Breast epithelium (tissue), 4 donors: ENCODE measurements at places on chromosomes 7 and 10.

DNA sequence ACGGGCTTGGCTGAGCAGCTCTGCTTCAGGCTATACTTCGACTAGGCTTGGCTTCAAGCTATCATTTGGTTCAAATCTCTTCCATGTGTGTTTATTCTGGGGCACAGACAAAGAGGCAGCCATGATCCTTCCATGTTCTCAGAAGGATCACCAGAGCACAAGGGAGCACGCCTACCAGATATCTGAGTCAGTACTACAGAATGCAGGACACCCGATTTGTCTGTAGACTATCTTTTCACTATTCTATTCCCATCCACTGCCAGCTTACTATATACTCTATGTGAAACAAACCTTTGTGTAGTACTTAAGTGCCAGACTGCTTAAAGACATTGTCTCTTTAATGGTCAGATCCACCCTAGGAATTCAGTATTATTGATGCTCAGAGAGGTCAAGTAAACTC, 35.1 kb downstream of the CH25H start:
- no peak for DNase-seq
- no peak overlapping the region for H3K27ac ChIP-seq
- no peaks in the 10 kb centered on the region for H3K4me1 ChIP-seq
- H3K27me3 ChIP-seq, result no peaks in the 10 kb centered on the region

DNA sequence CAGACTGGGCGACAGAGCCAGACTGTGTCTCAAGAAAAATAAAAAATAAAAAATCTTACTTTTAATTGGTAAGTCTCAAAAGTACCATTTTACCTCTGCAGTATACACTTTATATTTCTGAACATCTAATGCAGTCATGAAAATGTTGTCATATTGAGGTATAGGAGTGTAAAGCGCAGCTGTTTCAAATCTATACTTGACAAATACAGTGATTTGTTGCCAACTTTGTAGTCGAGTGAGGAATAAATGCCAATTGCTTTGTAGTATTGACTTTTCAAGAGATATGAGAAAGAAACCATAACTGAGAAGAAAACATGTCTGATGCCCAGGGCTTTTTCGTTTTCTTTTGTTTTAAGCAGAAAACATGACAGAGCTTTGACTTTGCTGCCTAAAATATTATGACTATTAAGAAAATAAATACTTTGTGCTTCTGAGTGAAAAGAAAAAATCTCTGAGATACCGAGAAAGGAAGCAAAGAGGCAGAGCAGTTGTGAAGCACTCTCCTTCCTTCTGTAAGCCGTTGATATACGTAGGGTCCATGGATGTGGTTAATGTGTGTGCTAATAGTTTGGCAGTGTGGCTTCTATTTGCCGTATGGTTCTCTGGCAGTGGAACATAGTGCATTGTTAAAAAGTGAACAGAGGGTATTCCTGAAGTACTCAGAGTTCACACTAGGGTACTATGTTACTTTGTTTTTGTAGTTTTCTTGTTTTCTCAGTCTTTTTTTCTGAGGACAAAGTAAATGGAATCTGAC, 38.2 kb downstream of the AVL9 start:
- no peaks in the 10 kb centered on the region for H3K36me3 ChIP-seq
- no peaks in the 10 kb centered on the region for H3K4me1 ChIP-seq
- no peak overlapping the region for H3K27ac ChIP-seq

DNA sequence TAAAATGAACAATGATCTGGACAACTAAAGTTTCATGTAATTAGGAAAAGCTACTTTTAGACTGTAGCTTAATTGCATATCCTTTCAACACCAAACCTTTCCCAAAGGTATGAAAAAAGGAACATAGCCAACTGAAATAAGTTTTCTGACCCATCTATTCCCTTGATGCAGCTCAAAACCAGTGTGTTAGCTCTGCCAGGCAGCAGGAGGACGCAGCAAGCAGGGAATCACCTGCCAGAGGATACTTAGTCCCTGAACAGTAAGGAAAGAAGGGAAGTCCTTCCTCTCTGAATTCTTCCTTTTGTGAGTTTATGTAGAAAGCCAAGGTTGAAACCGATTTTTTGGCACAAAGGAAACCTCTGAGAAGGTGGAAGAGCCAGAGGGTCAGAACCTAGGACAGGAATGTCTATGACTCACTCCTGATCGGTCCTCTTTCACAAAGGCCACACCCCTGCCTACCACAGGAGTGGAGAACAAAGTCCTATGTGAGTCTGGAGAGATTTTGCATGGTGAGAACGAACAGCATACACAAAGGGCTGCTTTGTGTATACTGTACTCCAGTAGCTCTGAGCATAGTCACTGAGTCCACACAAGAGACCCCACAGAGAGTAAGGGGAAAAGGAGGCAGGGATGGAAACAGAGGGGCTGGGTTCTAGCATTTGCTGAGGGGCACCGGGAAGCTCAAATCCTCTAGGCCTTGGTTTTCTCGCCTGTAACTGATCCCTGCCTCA, 68.8 kb upstream of the GSDME start:
- peak overlapping the region; percentile 73 for H3K27ac ChIP-seq
- peaks cover 9% of the 10 kb centered on the region for H3K4me1 ChIP-seq
- no peaks in the 10 kb centered on the region for H3K36me3 ChIP-seq
- no peaks in the 10 kb centered on the region for H3K27me3 ChIP-seq
- no peak for DNase-seq

- DNase-seq, result peak; percentile 79
- H3K27me3 ChIP-seq, result no peaks in the 10 kb centered on the region
- H3K4me3 ChIP-seq, result no peak overlapping the region
Measured at GRCh38 chr7:76069238-76069638, 21.3 kb downstream of the MDH2 start.

DNA sequence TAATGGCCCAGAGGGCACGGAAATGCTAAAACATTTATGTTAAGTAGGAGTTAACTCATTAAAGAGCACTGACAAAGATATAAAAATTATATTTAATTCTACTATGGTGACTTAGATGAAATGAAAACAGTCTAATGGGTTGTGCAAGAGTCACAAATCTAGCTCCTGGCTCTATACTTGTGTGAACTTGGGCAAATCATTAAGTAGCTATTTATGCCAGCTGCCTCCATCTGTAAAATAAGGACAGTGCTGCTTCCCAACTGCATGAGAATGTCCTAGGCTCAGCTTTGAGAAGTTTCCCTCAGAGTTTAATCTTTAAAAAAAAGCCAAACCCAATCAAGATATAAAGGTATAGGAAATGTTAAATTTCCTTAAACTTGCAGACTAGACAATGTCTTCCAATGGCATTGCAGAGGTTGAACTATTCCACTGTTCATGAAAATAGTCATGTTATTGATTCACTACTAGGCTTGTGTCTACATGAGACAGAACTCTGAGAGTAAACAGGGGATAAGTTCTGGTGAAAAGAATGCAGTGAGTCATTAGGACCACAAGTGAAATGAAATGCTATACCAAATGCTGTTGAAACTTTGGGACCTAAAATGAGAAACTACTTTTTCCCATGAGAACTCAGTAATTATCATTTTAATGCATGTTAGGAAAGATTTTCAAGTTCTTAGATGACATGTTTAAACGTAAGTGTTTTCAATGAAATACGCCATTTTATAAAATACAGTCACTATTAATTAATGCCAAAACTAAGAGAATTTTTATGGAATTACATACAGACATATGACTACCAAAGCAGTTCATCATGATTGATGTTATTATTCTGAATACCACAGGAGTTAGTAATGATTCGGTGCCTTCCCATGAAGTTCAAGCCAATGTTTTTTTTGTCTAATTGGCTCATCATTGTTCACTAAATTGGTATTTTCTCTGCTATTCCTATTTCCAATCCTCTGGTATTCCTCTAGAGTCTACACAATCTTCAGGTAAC, 84.2 kb downstream of the CDK6 start:
- no peak overlapping the region for H3K27ac ChIP-seq
- H3K27me3 ChIP-seq, result no peaks in the 10 kb centered on the region
- no peak overlapping the region for H3K4me3 ChIP-seq
- H3K36me3 ChIP-seq, result no peaks in the 10 kb centered on the region
- H3K4me1 ChIP-seq, result no peaks in the 10 kb centered on the region

- H3K4me1 ChIP-seq, result no peaks in the 10 kb centered on the region
- no peak overlapping the region for H3K4me3 ChIP-seq
- no peak for DNase-seq
- no peaks in the 10 kb centered on the region for H3K27me3 ChIP-seq
- no peaks in the 10 kb centered on the region for H3K36me3 ChIP-seq
- H3K27ac ChIP-seq, result no peak overlapping the region
Measured at GRCh38 chr7:25638590-25639244, 410.4 kb upstream of the NPVF start.

GRCh38 chr7:6121141-6121540, 90.0 kb downstream of the ANKRD61 start:
- H3K36me3 ChIP-seq, result no peaks in the 10 kb centered on the region
- no peak for DNase-seq
- no peaks in the 10 kb centered on the region for H3K27me3 ChIP-seq
- no peaks in the 10 kb centered on the region for H3K4me1 ChIP-seq

DNA sequence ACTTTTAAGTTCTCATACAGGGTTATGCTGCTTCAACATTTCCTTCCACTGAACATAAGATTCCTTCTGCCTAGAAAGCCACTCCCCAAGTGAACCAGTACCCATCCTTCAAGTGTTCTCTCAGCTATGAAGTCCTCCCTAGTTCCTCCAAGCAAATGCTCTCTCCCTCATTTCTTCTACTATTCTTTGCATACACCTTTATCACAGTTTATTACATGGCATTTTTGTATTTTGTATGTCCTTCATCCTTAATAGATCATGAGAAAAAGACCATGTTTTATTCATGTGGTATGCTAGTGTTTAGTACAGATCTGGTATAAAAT, 1.9 kb downstream of the SYPL1 start:
- H3K27me3 ChIP-seq, result no peaks in the 10 kb centered on the region
- no peak for DNase-seq
- no peak overlapping the region for H3K4me3 ChIP-seq
- H3K36me3 ChIP-seq, result no peaks in the 10 kb centered on the region
- no peaks in the 10 kb centered on the region for H3K4me1 ChIP-seq
- H3K27ac ChIP-seq, result no peak overlapping the region

DNA sequence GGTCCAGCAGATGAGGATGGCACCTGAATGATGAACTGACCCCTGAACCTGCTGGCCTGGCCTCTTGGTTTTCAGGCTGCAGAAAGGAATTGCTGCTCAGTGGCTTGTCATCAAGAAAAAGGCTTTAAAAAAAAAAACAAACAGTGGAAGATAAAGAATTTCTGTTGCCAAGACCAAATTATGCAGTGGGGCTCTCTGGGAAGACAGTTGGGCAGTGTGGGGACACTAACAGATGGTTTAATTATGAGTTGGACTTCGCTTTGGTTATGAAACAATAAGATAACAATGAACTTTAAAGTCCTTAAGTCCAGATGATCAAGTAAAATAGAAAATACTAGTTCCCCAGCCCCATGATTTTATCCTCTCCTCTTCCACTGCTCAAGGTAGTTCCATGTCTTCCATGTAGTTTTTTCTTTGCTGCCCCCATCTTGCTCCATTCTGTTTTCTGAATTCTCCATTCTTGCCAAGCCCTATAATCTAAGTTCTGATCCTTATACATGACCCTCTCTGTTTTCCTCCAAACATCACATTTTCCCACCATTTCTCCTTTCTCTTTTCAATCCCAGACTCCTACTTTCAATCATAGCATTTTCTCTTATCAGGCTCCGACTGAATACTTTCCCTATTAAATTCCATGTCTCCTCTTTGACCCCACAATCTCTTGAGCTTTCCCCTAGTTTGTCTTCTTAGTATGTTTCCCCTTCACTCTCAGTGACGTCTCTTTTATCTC, 52.6 kb downstream of the ANK3 start:
- H3K36me3 ChIP-seq, result no peaks in the 10 kb centered on the region
- H3K27me3 ChIP-seq, result no peaks in the 10 kb centered on the region
- no peak overlapping the region for H3K27ac ChIP-seq
- no peak for DNase-seq
- no peak overlapping the region for H3K4me3 ChIP-seq
- H3K4me1 ChIP-seq, result no peaks in the 10 kb centered on the region

DNA sequence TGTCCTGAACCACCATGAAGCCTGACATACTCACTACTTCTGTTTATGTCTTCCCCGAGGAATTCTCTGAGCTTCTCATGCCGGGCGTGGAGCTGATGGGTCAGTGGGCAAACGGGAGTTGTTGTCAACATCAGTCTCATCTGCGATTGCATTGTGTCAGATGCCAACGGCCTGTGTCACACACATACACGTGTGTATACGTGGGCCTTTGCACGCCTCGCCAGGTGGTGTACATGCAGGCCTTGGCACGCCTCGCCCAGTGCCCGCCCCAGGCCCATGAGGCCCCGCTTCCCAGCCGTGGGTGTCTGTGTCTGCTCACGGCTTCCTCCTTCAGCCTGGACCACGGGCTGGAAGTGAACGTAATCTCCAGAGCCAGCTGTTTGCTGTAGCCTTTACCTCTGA, 7.5 kb upstream of the CSGALNACT2 start:
- H3K4me3 ChIP-seq, result no peak overlapping the region
- H3K4me1 ChIP-seq, result no peaks in the 10 kb centered on the region
- H3K27me3 ChIP-seq, result no peaks in the 10 kb centered on the region
- H3K27ac ChIP-seq, result no peak overlapping the region

DNA sequence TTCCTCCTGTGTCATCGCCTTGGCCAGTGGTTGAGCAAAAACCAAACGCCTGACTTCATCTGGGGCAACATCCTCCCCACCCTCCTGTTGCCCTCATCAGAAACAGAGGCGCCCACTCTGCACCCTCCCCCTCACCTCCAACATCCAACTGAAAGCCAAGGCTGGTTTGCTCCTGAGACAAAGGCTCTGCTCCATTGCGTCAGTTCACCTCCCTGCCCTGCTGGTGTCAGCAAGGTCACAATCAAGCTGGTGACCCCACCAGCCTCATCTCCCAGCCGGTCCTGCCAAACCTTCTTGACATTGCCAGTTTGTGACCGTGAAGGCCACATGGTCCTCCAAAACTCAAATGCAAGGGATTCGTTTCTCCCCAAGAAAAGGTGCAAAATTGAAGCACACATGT, 131.7 kb upstream of the ADAM12 start:
- H3K36me3 ChIP-seq, result no peaks in the 10 kb centered on the region
- H3K4me3 ChIP-seq, result no peak overlapping the region
- H3K27me3 ChIP-seq, result no peaks in the 10 kb centered on the region
- no peak for DNase-seq

- no peaks in the 10 kb centered on the region for H3K27me3 ChIP-seq
- no peak for DNase-seq
- H3K36me3 ChIP-seq, result no peaks in the 10 kb centered on the region
- H3K4me1 ChIP-seq, result no peaks in the 10 kb centered on the region
- H3K4me3 ChIP-seq, result no peak overlapping the region
Measured at GRCh38 chr7:77548206-77548605, 11.1 kb downstream of the PTPN12 start.

DNA sequence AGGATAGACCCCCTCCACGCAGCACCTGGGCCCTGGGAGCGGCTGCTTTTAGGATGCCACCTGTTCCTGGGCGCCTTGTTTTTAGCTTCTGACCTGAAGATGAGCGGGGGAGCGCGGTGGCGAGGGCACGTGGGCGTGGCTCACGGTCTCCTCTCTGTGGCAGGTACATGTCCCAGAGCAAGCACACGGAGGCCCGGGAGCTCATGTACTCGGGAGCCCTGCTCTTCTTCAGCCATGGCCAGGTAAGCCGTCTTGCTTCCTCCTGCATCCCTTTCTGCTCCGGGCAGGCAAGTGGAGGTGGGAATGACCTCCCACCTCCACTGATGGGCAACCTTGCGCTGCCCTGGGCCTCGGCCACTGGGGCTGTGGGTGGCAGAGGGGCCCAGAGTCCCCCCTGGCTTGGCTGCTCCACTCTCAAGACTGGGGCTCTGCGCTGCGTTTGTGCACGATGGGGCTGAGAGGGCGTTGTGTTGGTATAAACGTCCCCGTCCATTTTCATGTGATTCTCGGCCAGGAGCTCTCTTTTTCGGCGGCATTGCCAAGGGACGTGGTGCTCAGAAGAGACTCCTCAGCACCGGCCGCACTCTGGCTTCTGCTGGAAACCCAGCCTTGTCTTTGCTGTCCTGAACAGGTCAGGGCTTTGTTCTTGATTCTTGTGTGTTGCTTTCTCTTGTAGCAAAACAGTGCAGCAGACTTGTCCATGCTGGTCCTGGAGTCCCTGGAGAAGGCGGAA, 9.7 kb downstream of the GET4 start:
- H3K36me3 ChIP-seq, result no peaks in the 10 kb centered on the region
- no peaks in the 10 kb centered on the region for H3K4me1 ChIP-seq
- no peak for DNase-seq
- no peak overlapping the region for H3K4me3 ChIP-seq
